ENCODE measurements at places on chromosomes 2 and 18.

GRCh38 chr2:105538840-105539239, 140.0 kb upstream of the FHL2 start:
- DNase-seq: no peak

- DNase-seq: no peak
Measured at GRCh38 chr2:21067125-21067524, 23.3 kb upstream of the APOB start.

DNA sequence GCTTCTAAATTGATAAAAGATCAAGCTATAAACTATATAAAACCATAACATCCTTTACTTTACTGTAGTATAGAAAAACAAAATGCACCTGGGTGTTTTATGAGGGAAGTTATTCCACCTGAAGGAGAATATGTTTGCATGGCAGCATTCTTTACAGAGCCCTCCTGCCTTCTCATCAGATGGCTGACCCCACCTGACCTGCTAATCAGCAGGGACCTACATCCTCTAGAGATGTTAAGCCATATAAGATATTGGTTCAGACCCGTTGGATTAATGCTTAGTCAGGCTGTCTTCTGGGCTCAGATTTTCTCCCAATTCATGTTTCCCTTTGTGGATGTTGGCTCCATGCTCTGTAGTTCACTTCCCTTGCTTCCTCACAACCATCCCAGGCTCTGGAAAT, 414.8 kb downstream of the DPP10 start:
- DNase-seq: no peak

DNA sequence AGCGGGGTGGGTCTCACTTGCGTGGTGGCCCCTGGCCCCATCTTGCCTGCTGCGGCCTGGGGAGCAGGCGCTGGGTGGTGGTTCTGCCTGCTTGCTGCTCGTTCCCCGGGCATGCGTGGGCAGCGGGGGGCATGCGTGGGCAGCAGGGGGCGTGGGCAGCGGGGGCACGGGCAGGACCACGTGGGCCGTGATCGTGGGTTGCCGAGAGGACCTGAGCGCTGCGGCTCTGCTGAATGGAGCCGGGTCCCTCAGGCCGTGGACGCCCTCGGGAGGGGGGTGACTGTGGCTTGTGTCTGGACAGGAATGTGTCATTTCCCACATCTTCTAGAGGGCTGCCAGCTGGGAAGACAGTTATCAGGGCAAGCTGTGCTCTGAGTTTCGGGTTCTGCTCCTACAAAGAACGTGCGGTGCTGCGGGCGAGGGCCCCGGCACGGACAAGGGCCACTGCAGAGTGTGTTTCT, 8.3 kb upstream of the GAL3ST2 start:
- peak; percentile 38 for DNase-seq

- DNase-seq: no peak
Measured at GRCh38 chr2:188327518-188328213, 36.0 kb downstream of the GULP1 start.

DNA sequence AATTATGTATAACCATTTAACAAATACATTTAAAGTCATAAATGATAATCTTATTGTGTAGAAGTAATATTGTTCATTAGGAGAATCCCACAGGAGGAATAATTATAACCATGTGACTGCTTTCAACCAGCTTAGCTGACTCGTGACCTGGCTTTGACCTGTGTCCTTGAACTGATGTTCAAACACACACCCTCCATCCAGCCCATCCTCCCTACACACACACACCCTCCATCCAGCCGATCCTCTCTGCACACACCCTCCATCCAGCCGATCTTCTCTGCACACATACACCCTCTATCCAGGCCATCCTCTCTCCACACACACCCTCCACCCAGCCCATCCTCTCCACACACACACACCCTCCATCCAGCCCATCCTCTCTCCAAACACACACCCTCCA, 83.5 kb downstream of the EIPR1 start:
- DNase-seq: no peak

GRCh38 chr2:146385031-146385430, 1459.8 kb upstream of the ACVR2A start:
- DNase-seq: no peak

GRCh38 chr2:22382479-22383169, 1002.4 kb upstream of the KLHL29 start:
- DNase-seq: no peak

DNA sequence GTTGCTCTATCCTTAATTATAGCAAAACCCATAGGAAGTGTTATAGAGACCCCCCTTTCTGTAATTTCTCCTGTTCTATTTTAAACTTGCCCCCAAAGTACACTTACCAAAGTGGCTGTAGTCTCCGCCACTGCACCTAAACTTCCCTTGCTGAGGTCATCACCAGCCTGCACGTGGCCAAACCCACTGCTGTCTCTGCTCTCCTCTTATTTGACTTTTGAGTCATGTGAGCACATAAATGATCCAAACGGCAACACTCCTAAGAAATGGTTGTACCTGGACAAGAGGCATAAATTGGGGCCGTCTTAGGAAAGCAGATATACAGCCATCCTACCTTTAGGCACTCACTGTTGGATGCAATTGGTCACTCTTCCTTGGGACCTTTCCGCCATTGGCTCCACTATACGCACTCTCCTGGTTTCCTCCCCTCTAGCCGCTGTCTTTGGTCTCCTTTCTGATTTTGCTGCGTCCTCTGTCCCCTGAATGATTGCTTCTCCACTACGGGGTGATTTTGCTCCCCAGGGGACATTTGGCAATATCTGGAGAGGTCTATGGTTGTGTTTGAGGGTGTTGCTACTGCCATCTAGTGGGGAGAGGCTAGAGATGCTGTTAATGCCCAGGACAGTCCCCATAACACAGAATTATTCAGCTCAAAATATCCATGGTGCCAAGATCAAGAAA, 19.2 kb upstream of the IL36G start:
- DNase-seq: peak; percentile 58

- no peak for DNase-seq
Measured at GRCh38 chr2:196535742-196536141, 103.8 kb upstream of the CCDC150 start.
